ENCODE measurements at places on chromosomes 7 and 10.

GRCh38 chr10:14904316-14904732 is 25.7 kb downstream of the SUV39H2 start:
- peak; percentile 23 for DNase-seq

DNA sequence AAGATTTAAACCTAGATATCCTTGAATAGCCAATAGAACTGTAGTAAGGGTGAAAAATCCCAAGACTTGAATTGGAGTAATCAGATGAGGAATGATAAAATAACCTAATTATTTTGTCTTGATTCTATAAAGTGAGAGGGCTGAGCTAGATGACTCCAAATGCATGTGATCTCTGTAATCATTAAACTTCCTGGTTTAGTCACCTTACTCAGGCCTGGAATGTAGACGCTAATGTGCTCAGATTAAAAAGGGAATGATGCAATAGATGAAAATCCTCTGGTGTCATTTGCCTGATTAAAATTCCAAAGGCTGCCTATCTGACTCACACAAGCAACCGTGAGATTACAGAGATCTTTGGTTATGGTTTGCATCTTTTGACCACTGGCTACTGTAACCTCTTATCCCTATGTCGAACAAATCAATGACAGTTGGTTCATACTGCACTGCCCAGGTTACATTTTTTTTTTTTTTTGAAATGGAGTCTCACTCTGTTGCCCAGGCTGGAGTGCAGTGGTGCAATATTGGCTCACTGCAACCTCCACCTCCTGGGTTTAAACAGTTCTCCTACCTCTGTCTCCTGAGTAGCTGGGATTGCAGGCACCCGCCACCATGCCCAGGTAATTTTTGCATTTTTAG is 2.9 kb upstream of the HKDC1 start:
- DNase-seq = peak; percentile 96

GRCh38 chr7:80078159-80078731 is 56.4 kb upstream of the GNAI1 start:
- DNase-seq = no peak

DNA sequence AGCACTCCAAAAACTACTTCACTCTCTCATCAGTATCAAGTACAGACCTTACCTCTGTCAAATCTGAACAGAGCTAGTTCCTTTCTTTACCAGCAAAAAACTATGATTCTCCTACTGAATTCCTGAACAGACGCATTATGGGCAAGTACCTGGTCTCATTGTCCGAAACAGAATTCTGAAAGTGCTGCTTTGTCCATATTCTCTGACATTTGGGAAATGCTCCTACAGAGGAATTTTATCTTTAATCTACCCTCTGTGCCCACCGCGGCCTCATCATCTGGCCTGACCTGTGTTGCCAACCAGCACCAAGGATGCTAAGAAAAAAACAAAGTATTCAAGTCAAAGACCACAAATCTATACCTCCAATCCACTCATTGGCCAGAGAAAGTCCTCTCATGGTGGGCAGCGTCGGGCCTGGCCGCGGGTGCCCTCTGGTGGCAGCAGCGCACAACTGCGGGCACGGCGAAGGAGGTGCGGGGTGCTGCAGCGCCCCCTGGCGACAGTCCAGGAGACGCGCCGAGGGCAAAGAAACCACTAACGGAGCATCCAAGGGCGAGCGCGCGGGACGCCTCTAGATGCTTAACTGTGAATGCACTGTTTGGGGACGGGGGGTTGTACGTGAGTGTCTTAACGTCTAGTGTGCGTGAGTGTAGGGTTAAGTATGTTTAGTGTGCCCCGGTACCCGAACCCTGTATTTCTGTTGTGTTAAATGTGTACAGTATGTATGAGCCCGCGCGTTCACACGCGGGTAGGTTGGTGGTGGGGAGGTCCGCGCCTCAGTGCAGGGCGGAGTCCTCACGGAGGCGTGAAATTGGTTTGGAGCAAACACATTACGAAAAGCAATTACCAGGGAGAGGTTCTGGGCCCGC is 5.0 kb upstream of the GBX1 start:
- DNase-seq = peak; percentile 60
